ENCODE measurements at places on chromosomes 1 and 21. TPM values are rescaled to one million over a fixed set of nuclear protein-coding genes. Genes with fewer than 3 reads are reported as not detected.

- H3K27ac ChIP-seq: no peak overlapping the region
- no peaks in the 10 kb centered on the region for H3K36me3 ChIP-seq
- no peaks in the 10 kb centered on the region for H3K4me1 ChIP-seq
- H3K4me3 ChIP-seq: no peak overlapping the region
- no peaks in the 10 kb centered on the region for H3K27me3 ChIP-seq
Observed at GRCh38 chr1:89962024-89962741, 32.7 kb upstream of the ZNF326 start.

GRCh38 chr1:200376528-200376927 is 33.3 kb downstream of the ZNF281 start:
- no peak overlapping the region for H3K27ac ChIP-seq
- H3K4me1 ChIP-seq: no peaks in the 10 kb centered on the region
- DNase-seq: no peak
- H3K27me3 ChIP-seq: no peaks in the 10 kb centered on the region
- H3K36me3 ChIP-seq: no peaks in the 10 kb centered on the region
- H3K4me3 ChIP-seq: no peak overlapping the region

GRCh38 chr1:206005778-206006180 is 2.6 kb upstream of the RAB7B start:
- H3K36me3 ChIP-seq: no peaks in the 10 kb centered on the region
- H3K27me3 ChIP-seq: no peaks in the 10 kb centered on the region
- DNase-seq: no peak
- no peak overlapping the region for H3K27ac ChIP-seq

DNA sequence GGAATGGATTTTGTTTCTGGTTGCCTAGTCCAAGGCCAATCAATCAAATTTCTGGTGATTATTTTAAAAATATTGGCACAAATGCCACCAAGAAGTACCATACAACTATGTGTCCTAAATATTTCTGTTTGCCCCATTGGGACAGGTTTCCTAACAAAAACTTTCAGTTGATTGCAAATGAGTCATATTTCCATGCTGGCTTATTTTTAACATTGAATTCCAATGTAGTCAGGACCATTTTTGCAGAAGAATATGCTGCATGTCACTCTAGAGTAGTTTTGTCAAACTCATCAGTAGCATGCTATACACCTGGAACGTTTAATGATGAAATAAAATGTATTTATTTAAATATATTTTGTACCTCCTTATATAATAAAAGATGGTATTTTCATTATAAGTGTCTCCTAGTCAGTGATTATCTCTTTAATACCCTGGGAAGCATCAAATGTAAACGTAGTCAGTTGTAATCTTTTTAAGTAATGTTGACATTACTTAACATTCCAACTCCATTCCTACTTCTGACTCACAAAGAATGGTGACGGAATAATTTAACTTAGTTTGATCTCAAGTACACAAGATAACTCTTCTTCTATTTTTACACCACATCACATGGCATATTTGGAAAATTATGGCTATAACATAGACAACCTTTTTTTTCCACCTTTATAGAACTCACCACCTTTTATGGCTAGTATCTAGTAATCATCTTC is 39.0 kb upstream of the USH2A start:
- DNase-seq: no peak
- H3K36me3 ChIP-seq: no peaks in the 10 kb centered on the region
- no peaks in the 10 kb centered on the region for H3K4me1 ChIP-seq
- H3K27me3 ChIP-seq: no peaks in the 10 kb centered on the region

GRCh38 chr21:42601656-42602055 is 51.8 kb upstream of the PDE9A start:
- H3K4me3 ChIP-seq: no peak overlapping the region
- H3K27ac ChIP-seq: no peak overlapping the region
- no peaks in the 10 kb centered on the region for H3K36me3 ChIP-seq
- H3K27me3 ChIP-seq: no peaks in the 10 kb centered on the region

- peaks cover 29% of the 10 kb centered on the region for H3K36me3 ChIP-seq
- no peak overlapping the region for H3K4me3 ChIP-seq
- no peaks in the 10 kb centered on the region for H3K27me3 ChIP-seq
- peak overlapping the region; percentile 36 for H3K27ac ChIP-seq
Observed at GRCh38 chr1:206496131-206496793, 11.1 kb upstream of the RASSF5 start.

GRCh38 chr1:101356013-101356412 is 119.2 kb downstream of the S1PR1 start:
- no peak for DNase-seq
- no peaks in the 10 kb centered on the region for H3K36me3 ChIP-seq
- H3K4me1 ChIP-seq: no peaks in the 10 kb centered on the region
- no peak overlapping the region for H3K27ac ChIP-seq

DNA sequence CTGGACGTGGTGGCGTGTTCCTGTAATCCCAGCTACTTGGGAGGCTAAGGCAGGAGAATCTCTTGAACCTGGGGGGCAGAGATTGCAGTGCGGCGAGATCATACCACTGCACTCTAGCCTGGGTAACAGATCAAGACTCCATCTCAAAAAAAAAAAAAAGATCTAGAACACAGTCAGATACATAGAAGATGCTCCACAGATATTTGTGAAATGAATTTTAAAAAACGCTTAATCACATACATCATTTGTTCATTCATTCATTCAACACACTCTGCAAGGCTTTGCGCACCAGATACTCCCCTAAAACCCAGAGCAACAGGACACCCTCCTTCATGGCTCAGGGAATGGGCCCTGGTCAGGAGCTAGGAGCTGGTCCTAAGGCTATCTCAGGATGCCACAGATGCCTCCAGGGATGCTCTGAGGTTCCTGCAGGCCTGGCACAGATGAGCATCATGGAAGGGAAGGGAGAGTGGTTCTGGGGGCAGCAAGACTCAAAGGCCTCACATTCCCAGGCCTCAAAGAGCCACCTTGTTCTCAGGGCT is 6.4 kb downstream of the HSPG2 start:
- no peaks in the 10 kb centered on the region for H3K36me3 ChIP-seq
- peaks cover 85% of the 10 kb centered on the region for H3K4me1 ChIP-seq
- no peak overlapping the region for H3K4me3 ChIP-seq
- DNase-seq: no peak

DNA sequence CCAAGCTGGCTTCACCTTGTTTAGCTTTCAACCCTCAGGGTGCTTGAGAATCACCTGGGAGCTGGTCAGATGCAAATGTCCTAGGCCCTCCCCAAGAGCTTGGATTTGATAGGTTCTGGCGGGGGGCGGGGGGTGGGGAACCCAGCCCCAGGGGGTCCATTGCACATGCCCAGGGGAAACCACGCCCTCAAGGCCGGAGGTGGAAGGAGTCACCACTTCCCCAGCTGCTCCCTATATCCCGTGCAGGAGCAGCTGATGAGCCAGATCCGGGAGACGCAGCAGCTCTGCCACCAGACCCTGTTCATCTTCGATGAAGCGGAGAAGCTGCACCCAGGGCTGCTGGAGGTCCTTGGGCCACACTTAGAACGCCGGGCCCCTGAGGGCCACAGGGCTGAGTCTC is 5.8 kb downstream of the TOR3A start:
- H3K4me3 ChIP-seq: no peak overlapping the region
- H3K27ac ChIP-seq: no peak overlapping the region
- H3K4me1 ChIP-seq: peaks cover 40% of the 10 kb centered on the region
- peaks cover 60% of the 10 kb centered on the region for H3K36me3 ChIP-seq
- no peaks in the 10 kb centered on the region for H3K27me3 ChIP-seq

GRCh38 chr21:44991538-44992483 is 52.0 kb downstream of the SLX9 start:
- no peaks in the 10 kb centered on the region for H3K36me3 ChIP-seq
- H3K27ac ChIP-seq: peak overlapping the region; percentile 69
- no peaks in the 10 kb centered on the region for H3K27me3 ChIP-seq
- DNase-seq: peak; percentile 50
- peaks cover 7% of the 10 kb centered on the region for H3K4me1 ChIP-seq
- no peak overlapping the region for H3K4me3 ChIP-seq

GRCh38 chr21:34981791-34982190 is 67.3 kb downstream of the RUNX1 start:
- H3K27ac ChIP-seq: no peak overlapping the region
- no peaks in the 10 kb centered on the region for H3K36me3 ChIP-seq
- H3K4me1 ChIP-seq: peaks cover 20% of the 10 kb centered on the region
- H3K4me3 ChIP-seq: no peak overlapping the region
- DNase-seq: no peak

- no peak overlapping the region for H3K27ac ChIP-seq
- no peak for DNase-seq
- H3K4me3 ChIP-seq: no peak overlapping the region
- H3K4me1 ChIP-seq: no peaks in the 10 kb centered on the region
- no peaks in the 10 kb centered on the region for H3K27me3 ChIP-seq
Observed at GRCh38 chr1:159668739-159669138, 45.6 kb downstream of the CRP start.

GRCh38 chr1:185355947-185356346 is 38.9 kb upstream of the IVNS1ABP start:
- H3K27ac ChIP-seq: no peak overlapping the region
- H3K4me1 ChIP-seq: no peaks in the 10 kb centered on the region
- no peak overlapping the region for H3K4me3 ChIP-seq

GRCh38 chr1:25572708-25573590 is 29.5 kb downstream of the LDLRAP1 start:
- no peak for DNase-seq
- no peaks in the 10 kb centered on the region for H3K27me3 ChIP-seq
- no peaks in the 10 kb centered on the region for H3K36me3 ChIP-seq
- H3K4me1 ChIP-seq: peaks cover 23% of the 10 kb centered on the region
- H3K27ac ChIP-seq: no peak overlapping the region
- no peak overlapping the region for H3K4me3 ChIP-seq

DNA sequence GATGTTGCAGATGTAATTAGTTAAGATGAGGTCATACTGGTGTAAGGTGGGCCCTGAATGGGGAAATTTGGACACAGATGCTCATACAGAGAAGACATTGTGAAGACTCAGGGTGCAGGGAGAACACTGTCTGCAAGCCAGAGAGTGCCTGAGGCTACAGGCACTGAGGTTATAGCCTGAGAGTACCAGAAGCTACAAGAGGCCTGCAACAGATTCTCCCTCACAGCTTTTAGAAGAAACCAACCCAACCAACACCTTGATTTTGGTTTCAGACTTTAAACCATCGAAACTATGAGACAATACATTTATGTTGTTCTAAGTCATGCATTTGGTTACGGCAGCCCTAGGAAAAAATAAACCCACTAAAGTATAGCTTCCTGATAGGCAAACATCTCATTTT is 321.7 kb upstream of the USP25 start:
- H3K27ac ChIP-seq: no peak overlapping the region
- DNase-seq: no peak
- no peaks in the 10 kb centered on the region for H3K4me1 ChIP-seq
- no peak overlapping the region for H3K4me3 ChIP-seq
- H3K27me3 ChIP-seq: no peaks in the 10 kb centered on the region
- H3K36me3 ChIP-seq: no peaks in the 10 kb centered on the region

DNA sequence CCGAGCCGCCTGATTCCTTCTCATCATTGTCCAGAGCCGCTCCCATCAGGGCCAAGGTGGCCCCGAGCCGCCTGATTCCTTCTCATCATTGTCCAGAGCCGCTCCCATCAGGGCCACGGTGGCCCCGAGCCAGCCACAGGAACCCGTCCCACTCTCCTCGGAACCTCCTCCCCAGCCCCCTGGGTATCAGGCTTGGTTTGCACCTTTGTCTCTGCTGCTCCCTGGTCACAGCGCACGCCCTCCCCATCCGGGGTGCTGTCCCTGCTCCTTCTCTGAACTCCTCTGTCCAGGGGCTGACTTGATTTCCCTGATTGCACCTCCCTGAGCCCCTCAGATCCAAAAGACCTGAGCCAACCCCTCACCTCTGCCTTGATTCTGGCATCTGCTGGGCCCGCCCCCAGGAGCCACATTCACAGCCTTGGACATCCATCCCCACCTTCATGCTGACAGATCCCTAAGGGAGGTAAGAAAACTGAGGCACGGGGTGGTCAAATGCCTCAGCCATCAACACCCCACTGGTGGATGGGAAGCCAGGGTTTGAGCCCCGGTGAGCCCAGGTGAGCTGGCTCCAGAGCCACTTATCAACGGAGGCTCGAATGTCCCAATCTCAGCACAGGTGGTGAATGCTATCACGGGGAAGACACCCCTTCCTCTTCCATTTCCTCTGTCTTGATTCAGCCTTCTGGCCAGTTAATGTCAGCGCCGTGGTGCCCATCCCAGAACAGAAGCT is 25.6 kb upstream of the COL18A1 start:
- H3K27me3 ChIP-seq: no peaks in the 10 kb centered on the region
- DNase-seq: peak; percentile 35
- no peaks in the 10 kb centered on the region for H3K36me3 ChIP-seq
- no peak overlapping the region for H3K27ac ChIP-seq

- DNase-seq: no peak
- no peak overlapping the region for H3K4me3 ChIP-seq
- no peaks in the 10 kb centered on the region for H3K4me1 ChIP-seq
- no peaks in the 10 kb centered on the region for H3K27me3 ChIP-seq
- no peak overlapping the region for H3K27ac ChIP-seq
Observed at GRCh38 chr1:204558467-204558866, 42.3 kb downstream of the MDM4 start.

- H3K27ac ChIP-seq: no peak overlapping the region
- H3K27me3 ChIP-seq: peaks cover 20% of the 10 kb centered on the region
- H3K36me3 ChIP-seq: no peaks in the 10 kb centered on the region
- no peak overlapping the region for H3K4me3 ChIP-seq
- DNase-seq: no peak
Observed at GRCh38 chr1:11646317-11646716, 7.9 kb downstream of the FBXO2 start.

- no peak overlapping the region for H3K4me3 ChIP-seq
- no peaks in the 10 kb centered on the region for H3K27me3 ChIP-seq
- no peaks in the 10 kb centered on the region for H3K36me3 ChIP-seq
- DNase-seq: no peak
Observed at GRCh38 chr1:243745356-243745755, 104.7 kb downstream of the AKT3 start.

The CTSK gene
- total RNA-seq: 29.4 TPM

The SETD4 gene
- total RNA-seq: 19.4 TPM

The NEGR1 gene
- 18.1 TPM for total RNA-seq

The TRIM63 gene
- 0.53 TPM for total RNA-seq

The CA6 gene
- not detected for total RNA-seq

The RGS8 gene
- total RNA-seq: not detected

The AMY1B gene
- 5.8 TPM for total RNA-seq

The S100A8 gene
- total RNA-seq: 622 TPM
